ENCODE measurements at places on chromosomes 13 and 19. TPM values are rescaled to one million over a fixed set of nuclear protein-coding genes. Genes with fewer than 3 reads are reported as not detected.

DNA sequence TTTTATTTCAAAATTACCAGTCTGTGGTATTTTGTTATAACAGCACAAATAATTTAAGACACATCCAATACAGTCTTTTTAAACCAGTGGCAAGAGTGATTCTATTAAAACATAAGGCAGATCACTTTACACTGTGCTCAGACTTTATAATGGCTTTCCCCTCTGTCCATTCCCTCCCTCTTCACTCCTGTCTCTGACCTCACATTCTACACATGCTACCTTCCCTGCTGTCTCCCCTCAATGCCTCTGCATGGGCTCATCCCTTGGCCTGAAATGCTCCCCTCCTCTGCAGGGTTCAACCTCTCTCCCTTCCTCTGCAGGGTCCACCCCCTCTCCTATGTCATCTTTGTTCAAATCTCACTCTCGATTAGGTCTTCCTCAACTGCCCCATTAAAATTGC is 170.8 kb downstream of the LHFPL6 start:
- no peak for DNase-seq

CPB2 gene
- 0.28 TPM for total RNA-seq

CELF5 gene
- total RNA-seq: 1.2 TPM

GRCh38 chr19:44255705-44256411 is 3.8 kb upstream of the ZNF233 start:
- no peak for DNase-seq

DNA sequence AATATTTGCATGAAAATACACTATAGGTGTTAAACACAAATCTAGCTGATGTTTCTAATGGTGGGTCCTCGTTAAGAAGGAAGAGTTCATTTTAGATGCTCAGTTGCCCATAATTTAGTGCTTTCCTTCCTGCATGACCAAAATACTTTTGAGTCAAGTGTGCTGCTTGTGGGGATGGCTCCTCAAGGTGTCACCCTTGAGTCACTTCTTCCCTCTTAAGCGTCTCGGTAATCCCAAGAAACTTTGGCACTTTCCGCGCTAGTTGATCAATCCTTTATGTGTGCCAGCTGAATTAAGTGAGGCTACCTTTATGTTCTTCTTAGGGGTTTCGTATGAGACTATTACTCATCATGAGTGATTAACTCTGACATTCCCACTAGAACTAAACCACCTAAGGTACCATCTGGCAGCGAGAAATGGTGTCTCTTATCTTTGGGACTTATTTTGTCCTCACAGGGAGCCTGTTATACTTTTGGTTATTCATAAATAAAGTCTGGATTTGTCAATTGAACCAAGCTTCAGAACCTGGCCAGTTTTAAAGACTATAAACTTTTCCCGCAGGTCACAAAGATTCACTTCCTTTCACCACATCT is 106.8 kb downstream of the NHLRC3 start:
- peak; percentile 24 for DNase-seq

CD22 gene
- total RNA-seq: 0.74 TPM

ADGRE3 gene
- total RNA-seq: not detected

DNA sequence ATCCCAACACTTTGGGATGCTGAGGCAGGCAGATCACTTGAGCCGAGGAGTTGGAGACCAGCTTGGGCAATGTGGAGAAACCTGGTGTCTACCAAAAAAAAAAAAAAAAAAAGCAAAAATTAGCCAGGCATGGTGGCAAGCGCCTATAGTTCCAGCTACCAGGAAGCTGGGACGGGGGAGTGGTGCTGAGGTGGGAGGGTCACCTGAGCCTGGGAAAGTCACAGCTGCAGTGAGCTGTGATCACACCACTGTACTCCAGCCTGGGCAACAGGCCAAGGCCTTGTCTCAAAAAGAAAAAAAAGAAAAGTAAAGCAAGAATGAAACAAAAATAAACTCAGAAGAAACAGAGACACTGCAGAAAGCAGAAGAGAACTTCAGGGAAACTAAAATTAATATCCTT is 31.6 kb downstream of the MTRF1 start:
- DNase-seq: no peak

CYP4F8 gene
- not detected for total RNA-seq

DNA sequence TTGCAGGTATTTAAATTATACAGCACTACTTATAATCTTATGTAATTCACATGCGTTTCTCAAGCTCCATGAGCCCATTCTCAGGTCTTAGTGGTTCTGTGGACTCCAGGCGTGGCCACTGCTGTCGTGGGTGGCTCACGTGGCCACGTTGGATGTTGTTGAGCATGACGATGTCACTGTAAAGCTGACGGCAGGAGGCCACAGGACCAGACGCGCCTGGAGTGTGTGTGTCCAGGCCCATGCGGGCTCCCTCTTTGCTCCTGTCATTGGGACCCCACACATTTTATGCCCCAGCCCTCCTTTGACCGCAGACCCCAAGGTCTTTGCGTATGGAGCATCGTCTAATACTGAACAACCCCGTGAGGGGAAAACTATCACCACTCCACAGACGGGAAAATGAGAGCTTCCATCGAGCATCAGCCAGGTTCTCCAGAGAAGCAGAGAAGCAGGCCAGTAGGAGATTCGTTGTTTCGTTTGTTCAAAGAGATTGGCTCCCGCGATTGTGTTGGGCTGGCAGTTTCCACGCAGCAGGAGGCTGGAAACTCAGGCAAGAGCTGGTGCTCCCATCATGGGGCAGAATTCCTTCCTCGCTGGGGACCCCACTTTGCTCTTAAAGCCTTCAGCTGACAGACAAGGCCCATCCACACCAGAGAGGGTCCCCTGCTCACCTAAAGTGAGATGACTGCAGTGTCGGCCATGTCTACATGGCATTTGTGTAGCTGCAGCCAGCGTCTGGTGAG is 129.3 kb upstream of the SPACA7 start:
- DNase-seq: no peak

- no peak for DNase-seq
These were observed 191.0 kb downstream of the SHISA2 start for GRCh38 chr13:25860862-25861261.

RAB3A gene
- 1.0 TPM for total RNA-seq

KIRREL2 gene
- 5.0 TPM for total RNA-seq

PPAN gene
- 63.3 TPM for total RNA-seq

MEDAG gene
- total RNA-seq: 0.67 TPM

- DNase-seq: no peak
These were observed 1.8 kb upstream of the POLRMT start for GRCh38 chr19:634975-635652.

DNA sequence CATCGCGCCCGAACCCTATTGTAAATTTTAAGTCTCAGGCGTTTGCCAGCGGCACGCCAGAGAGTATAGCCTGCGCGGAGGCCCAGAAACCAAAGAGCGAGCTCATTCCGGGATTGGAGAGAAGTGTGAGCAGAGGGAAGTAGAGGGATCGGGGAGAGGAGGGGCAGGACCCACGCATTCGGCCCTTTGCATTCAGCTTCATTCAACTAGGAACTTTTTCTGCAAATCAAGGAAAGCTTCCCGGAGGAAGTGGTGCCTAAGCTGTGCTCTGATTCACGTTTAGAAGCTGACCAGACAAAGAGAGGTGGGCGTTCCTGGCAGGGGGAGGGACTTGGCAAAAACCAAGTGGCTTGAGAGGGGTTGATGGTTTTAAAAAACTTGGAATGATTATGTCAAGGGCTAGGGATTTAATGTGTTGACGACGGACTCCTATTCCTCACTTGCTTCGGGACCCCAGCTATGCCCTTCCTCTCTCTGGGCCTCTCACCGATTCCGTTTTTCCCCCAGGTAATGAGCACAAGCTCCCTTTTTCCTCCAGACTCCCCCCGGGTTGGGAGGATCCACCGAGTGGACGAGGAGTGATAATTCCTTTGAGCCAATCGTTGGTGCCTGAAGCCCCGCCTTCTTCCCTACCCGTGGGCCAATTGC is 811 bp upstream of the PRMT1 start:
- peak; percentile 84 for DNase-seq

ZSCAN4 gene
- not detected for total RNA-seq

DNA sequence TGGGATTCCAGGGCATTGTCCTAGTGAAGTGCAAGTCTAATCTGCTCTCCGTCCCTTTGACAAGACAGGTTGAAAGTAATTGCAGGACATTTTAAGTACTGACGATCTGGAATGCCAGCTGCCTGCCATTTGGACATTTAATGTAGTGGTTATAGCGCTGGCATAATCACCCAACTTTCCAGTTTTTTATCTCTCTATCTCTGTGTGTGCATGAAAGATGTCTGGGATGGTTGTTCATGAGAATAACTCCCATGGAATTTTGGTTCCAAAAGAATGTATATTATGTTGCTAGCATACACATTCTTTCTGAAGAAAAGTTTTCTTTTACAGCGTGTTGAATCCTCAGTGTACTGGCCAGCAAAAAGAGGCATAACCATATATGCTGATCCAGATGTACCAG is 53.6 kb downstream of the TDRD12 start:
- DNase-seq: no peak

APLP1 gene
- 74.6 TPM for total RNA-seq

- DNase-seq: no peak
These were observed 7.2 kb downstream of the ZNF552 start for GRCh38 chr19:57807541-57807940.

GRCh38 chr19:28915202-28915601 is 297.7 kb downstream of the UQCRFS1 start:
- DNase-seq: no peak

GRCh38 chr13:111361873-111362648 is 41.6 kb downstream of the TEX29 start:
- DNase-seq: no peak

ZNF471 gene
- total RNA-seq: not detected

TNFAIP8L1 gene
- total RNA-seq: 4.8 TPM

ZIK1 gene
- total RNA-seq: not detected

- no peak for DNase-seq
These were observed 5.7 kb downstream of the ZNF132 start for GRCh38 chr19:58434217-58434616.

DNA sequence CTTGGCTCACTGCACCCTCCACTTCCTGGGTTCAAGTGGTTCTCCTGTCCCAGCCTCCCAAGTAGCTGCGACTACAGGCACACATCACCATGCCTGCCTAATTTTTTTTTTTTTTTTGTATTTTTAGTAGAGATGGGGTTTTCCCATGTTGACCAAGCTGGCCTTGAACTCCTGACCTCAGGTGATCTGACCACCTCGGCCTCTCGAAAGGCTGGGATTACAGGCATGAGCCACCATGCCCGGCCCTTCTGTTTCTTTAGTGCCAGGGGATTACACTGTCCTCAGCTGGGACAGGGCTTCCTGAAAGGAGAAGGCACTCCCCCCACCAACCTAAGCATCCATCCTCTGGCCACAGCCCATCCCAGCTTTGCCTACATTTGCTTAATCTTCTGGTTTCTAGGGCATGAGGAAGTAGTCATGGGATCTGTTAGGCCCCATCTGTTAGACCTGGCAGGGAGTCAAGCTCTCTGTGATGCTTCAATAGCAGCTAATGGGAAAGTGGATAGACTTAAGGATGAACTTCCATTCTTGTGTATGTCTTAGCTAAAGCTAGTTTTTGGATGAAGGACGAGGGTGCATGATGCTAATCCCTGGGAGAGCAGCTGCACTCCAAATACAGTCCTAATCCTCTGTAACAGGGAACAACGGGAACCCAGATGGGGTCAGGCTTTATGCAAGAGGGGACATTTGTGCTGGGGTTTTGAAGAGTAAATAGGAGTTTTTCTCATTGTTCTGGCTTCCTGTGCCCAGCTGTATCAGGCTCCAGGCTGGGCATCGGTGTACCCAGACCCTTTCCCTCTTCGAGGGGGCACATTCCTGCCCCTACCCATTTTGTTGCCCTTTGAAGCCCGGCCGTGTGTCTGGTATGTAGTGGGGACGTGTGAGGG is 2.6 kb downstream of the VAV1 start:
- no peak for DNase-seq

All from Panc1 (cell line).